ENCODE measurements at places on chromosomes 5 and 9.

- DNase-seq, result no peak
These were observed 30.4 kb downstream of the DUSP1 start for GRCh38 chr5:172740428-172741205.

GRCh38 chr5:164356790-164357189 is 851.4 kb downstream of the MAT2B start:
- DNase-seq, result no peak

DNA sequence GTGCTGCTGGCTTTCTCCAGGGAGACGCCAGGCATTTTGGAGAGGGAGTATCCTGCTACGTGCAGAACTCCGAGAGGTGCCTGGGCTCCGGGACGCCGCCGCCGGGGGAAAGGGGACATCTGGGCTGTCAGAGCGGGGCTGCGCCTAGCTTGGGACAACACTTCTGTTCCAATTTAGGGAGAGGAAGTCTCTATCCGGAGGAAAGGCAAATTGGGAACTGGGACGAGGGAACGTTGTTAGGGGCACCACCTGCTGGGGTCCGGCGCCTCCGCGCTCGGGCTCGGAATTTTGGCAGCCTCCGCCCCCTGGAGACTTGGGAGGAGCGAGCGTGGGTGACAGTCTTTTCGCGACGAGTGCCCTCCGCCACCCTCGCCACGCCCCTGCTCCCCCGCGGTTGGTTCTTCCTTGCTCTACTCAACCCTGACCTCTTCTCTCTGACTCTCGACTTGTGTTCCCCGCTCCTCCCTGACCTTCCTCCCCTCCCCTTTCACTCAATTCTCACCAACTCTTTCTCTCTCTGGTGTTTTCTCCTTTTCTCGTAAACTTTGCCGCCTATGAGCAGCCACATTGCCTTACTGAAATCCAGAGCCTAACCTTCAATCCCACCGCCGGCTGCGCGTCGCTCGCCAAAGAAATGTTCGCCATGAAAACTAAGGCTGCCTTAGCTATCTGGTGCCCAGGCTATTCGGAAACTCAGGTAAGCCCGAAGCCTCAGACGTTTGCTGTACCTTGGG is 1.6 kb downstream of the TSLP start:
- DNase-seq, result peak; percentile 73

- no peak for DNase-seq
These were observed 8.0 kb downstream of the GCNT4 start for GRCh38 chr5:75044406-75044805.

GRCh38 chr9:91844190-91844589 is 105.8 kb downstream of the ROR2 start:
- no peak for DNase-seq

Measured in Jurkat, Clone E6-1 (cell line).